ENCODE measurements at places on chromosomes 7 and 10.

GRCh38 chr10:73876157-73876556 is 1.8 kb upstream of the CAMK2G start:
- no peak for DNase-seq

- no peak for DNase-seq
Measured at GRCh38 chr7:18610331-18610948, 114.9 kb downstream of the HDAC9 start.

- DNase-seq, result no peak
Measured at GRCh38 chr10:131311661-131312477, at the start of gene TCERG1L. TCERG1L (minus strand) TSS chr10:131311721; CDS start chr10:131311635, 86 bp downstream.

- DNase-seq, result no peak
Measured at GRCh38 chr7:155753446-155753965, 58.8 kb downstream of the SHH start.

GRCh38 chr7:111802194-111802772 is 240.0 kb upstream of the IMMP2L start:
- no peak for DNase-seq

DNA sequence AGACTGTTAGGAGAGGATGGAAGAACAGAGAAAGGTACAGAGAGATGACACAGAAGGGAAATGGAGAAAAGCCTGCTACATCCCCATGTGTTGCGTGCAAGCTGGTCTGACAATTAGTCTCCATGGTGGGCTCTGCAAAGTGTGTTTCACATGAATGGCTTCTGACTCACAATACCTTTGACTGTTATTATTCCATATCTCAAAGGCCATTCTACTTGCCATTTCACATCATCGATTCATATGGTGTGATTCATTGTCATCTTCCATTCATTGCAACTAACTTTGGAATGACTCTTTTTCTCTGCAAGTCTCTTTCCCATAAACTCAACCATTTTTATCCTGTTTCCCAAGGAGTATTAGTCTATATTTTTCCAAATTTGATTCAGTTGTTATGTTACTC is 208.9 kb upstream of the INHBA start:
- no peak for DNase-seq

GRCh38 chr7:96591159-96591899 is 118.3 kb downstream of the SEM1 start:
- DNase-seq, result no peak

DNA sequence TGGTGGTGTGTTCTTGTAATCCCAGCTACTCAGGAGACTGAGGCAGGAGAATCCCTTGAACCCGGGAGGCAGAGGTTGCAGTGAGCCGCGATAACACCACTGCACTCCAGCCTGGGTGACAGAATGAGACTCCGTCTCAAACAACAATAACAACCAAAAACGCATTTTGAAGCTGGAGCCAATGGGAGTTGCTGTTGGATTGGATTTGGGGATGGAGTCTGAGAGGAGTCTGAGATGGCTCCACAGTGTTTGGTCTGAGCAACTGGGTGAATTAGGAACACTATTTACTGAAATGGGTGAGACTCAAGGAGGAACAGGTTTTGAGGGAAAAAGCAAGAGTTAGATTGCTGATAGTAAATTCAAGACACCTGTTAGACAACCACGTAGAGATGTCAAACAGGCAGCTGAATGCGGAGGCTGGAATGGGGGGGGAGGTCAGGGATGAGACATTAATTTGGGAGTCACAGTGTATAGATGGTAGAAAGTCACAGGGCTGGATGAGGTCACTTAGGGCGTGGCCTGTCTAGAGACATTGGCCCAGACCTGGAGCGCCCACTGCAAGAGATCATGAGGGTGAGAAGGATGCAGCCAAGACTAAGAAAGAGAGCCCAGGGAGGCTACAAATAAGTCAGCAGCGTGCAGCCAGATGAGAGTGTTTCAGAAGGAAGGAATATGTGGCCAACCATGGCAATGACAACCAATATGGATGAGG is 56.4 kb downstream of the CYCS start:
- no peak for DNase-seq

- no peak for DNase-seq
Measured at GRCh38 chr10:61754587-61755550, 92.1 kb downstream of the CABCOCO1 start.
